ENCODE measurements at places on chromosomes 3 and 15.
A peak's percentile ranks its signal among the peaks of the same experiment; 100 is the strongest.

DNA sequence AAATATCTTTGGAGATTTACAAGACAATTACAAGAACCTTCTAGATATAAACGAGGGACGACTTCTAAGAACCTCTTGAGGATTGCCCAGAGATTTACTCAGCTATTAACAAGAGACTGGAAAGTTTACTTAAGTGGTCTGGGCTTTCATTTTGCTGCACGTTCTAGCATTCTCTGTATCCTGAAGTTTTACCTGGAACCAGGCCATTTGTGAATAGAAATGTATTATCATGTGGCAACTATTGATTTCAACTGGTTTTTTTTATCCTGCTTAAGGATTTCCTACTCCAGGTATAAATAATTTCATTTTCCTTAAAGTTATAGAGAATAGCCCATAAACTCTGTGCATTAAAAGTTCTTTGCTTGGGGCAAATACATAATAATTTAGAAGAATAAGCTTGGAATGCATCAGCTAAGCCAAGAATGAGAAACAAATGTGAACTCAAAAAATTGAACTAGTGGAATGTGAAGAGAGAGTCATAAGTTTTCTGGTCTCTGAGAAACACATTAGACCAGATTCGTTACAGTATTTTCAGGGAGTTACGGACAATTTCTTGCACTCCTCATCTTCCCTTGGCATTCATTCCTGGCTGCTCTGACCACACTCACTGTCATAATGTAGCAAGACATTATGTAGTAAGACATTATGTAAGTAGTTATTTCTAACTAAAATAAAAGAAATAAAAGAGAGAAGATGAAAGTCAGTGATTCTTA lies 1.3 kb downstream of the AQP9 start:
- DNase-seq: no peak

- DNase-seq: no peak
These were observed 216.7 kb upstream of the CFAP20DC start for GRCh38 chr3:59266551-59266950.

GRCh38 chr15:65824031-65824743 lies 32.1 kb upstream of the DENND4A start:
- DNase-seq: peak; percentile 80

- DNase-seq: no peak
These were observed 485.4 kb downstream of the CNTN3 start for GRCh38 chr3:74129056-74129455.

DNA sequence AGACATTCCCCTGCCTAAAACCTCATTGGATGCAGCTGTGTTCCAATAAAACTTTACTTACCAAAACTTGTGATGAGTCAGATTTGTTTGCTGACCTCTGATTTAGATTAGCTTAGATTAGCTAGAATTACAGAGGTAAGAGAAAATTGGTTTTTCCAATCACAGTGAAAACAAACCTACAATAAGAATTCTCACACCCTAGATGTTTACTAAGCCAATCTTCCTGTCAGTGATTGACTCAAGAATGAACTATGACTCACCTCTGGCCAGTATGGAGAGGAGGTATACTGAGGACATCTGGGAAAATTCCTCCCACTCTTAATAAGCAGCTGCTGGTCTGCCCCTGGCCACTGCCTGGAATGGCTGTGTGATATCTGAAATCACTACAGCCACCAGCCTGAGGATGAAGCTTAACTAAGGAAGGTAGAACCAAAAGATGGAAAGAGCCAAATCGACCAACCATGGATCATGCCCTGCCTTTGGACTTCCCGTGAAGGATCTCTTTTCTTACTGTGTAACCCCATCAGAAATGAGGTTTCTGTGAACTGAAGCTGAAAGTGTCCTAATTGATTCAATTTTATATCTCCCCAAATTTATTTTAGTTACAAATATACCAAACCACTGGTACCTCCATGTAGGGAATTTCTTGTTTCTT lies 19.0 kb upstream of the GHSR start:
- DNase-seq: peak; percentile 64

GRCh38 chr15:41331833-41332193 lies 578 bp downstream of the OIP5 start:
- DNase-seq: no peak

GRCh38 chr3:13023971-13024764 lies 49.1 kb downstream of the IQSEC1 start:
- DNase-seq: no peak

All from RKO (cell line).